ENCODE measurements at places on chromosomes 16 and 17.

GRCh38 chr16:48676836-48677235 is 66.9 kb upstream of the N4BP1 start:
- no peak for DNase-seq

DNA sequence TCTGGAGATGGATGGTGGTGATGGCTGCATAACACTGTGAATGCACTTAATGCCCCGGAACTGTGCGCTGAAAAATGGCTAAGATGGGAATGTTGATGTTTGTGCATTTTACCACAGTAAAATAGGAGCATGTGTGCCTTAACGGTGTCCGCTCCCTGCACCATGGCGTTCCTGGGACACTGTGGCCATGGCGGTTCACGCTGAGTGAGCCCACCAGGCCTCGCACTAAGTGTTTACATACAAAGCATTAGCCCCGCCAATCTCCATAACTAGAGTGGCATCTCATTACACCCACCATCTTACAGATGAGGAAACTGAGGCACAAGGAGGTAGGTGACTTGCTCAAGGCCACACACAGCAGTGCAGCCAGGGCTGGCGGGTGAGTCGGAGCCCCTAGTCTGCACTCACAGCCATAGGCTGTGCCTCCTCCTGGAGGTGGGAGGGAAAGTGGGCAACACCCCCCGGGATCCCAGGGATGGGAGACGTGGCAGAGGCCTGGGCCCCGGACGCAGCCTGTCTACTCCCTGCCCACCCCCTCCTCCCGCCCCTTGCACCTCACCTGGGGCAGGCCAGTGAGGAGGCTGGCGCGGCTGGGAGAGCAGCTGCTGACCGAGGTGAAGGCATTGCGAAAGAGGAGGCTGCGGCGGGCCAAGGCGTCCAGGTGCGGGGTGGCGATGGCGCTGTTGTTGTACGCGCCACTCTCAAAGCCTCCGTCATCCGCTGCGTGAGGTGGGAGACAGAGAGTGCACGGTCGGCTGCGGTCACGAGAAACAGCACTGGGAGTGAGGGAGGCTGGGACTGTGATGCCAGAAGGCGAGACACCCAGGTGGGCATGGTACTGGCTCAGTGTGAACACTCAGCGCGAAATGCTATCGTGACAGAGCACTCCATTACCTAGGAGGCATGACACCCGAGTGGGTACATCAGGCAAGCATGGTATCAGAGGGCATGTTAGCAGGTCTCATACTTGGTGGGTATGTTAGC is 3.4 kb downstream of the SGSH start:
- DNase-seq: no peak

- DNase-seq: no peak
These were observed 485 bp downstream of the DNAJA3 start for GRCh38 chr16:4426021-4426684.

- DNase-seq: no peak
These were observed 178.2 kb downstream of the CHD9 start for GRCh38 chr16:53232826-53233529.

GRCh38 chr16:75296606-75297005 is 45.2 kb upstream of the BCAR1 start:
- DNase-seq: no peak

GRCh38 chr16:89822188-89823086 is 5.8 kb upstream of the SPIRE2 start:
- DNase-seq: no peak

- DNase-seq: no peak
These were observed 4.8 kb downstream of the MT1A start for GRCh38 chr16:56643080-56643778.

- no peak for DNase-seq
These were observed 18.8 kb downstream of the TBX2 start for GRCh38 chr17:61418449-61418848.

DNA sequence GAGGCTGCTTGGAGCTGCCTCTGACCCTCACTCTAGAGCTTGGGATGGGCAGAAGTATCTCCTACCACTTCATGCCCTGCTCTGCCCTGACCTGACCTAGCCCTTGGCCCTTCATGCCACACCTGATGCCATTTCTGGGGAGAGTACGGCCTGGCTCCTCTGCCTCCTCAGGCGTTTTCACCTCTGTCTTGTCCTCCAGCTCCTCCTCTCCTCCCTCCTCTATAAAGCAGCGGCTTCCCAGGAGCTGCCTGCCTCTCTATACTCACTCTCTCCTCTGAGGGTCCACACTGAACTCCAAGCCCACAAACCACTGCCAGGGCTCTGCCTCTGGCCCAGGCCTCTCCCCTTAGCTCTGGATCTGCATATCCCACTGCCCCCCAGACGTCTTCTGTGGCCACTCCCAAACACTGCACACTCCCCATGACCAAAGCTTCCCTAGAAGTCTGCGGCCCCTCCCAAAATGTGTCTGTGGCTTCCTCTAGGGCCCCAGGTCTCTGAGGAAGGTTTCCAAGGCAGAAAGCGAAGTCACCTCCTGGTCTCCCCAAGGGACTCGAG is 52.6 kb downstream of the PITPNM3 start:
- DNase-seq: no peak

GRCh38 chr17:83092186-83092585 is 12.8 kb downstream of the METRNL start:
- DNase-seq: no peak

- DNase-seq: no peak
These were observed 164.6 kb downstream of the CPPED1 start for GRCh38 chr16:12639044-12639443.

DNA sequence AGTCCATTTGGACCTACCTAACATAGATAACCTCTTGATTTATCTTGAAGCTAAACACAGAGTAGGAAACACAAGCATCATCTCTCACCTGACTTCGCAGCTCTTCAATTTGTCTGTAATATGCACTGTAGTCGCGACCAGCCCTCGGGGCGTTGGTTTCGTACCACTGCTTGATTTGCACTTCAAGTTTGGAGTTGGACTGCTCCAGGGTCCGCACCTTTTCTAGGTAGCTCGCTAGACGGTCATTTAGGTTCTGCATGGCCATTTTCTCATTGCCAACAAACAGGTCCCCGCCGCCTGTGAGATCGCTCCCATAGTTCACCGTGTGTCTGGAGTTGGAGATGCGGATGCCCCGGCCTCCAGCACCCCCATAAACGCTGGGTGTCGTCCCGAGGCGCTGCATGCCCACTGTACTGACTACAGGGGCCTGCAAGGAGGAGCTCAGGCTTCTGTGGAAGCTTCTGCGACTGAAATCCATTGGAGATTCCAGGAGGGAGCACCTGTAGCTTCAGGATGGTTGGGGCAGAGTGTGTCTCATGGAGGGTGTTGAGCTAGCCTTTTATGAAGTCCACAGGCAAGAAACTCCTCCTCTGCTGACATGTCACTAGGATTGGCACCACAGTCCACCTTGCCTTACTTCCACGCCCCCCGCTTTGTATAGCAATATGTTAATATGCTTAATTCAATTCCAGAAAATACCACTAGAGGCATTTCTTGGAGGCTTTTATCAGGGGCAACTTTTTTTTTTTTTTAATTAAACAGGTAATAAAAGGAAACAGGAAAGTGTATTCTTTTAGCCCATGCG is at the start of gene KRT20:
Gene KRT20, minus strand, starts transcription at position 535 of the 805 bp plus-strand sequence. Its CDS starts 57 bp downstream, at position 478.
- DNase-seq: no peak

- no peak for DNase-seq
These were observed 156.2 kb upstream of the TNRC6C start for GRCh38 chr17:77802333-77802615.

DNA sequence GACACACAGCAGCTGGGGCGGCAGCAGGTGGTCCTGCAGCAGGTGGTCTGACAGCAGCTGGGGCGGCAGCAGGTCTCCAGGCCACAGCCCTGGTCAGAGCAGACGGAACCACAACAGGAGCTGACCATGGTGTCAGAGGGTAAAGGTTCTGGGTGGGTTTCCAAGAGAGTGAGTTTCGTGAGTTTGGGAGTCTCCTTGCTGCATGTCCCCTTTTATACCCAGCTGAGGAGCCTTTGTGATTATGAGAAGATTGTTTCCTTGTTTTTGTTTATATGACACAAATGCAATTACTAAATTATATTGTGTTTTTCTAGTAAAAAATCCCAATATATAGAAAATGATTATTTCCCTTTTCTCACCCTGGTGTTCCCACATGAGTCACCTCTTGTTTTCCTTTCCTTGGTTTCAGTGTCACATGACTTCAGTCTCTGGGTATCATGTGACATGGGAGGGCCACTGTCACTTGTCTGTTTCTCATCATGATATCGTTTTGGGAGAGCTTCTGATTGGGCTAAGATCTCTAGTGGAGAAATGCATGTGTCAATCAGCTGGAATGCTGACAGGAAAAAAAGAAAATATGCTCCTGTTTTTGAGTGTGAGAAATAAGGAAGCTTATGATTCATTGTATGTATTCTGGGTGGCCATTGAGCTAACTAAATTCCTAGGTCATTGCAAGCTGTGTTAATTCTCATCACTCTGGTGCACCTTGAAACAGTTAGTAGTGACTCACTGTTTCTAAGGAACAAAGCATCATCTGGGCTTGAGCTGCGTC is at the start of gene KRTAP4-6:
Gene KRTAP4-6, minus strand, starts transcription at position 185 of the 772 bp plus-strand sequence. Its CDS starts 57 bp downstream, at position 128.
- no peak for DNase-seq

- DNase-seq: no peak
These were observed 834 bp downstream of the FLYWCH1 start for GRCh38 chr16:2912330-2913199.

DNA sequence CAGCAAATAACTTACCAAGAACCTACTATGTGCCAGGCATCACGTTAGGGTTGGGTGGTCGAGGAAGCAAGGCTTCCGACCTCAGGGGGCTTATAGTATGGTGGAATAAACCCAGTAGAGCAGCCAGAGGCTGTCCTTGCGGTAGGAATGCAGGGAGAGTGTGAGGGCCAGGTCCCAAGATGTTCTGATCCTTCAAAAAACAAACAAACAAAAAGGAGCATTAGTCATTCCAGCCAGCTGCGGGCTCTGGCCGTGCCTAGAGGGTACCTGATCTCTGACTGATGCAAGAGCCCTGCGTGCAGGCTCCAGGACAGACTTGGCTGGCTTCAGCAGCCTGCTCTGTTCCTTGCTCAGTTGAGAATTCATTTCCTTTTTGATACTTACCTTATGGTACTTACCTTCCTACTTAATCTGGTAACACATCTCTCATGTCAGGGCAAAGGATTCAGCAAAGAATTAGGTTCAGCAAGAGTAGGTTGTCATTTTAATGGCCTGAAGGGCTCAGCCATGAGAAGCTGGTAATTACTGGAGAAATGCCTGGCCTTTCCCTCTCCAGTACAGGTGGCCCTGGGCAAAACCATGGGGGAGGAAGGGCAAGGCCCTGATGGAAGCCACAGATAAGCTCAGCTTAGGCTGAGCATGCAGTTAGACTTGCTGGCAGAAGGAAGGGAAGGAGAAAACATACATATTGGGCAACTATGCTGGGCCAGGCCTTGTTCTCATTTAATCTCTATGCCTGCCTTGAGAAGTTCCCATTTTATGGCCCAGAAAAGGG is 18.4 kb downstream of the CYB5D2 start:
- no peak for DNase-seq

GRCh38 chr16:48535831-48536613 is 74.0 kb downstream of the N4BP1 start:
- DNase-seq: no peak

DNA sequence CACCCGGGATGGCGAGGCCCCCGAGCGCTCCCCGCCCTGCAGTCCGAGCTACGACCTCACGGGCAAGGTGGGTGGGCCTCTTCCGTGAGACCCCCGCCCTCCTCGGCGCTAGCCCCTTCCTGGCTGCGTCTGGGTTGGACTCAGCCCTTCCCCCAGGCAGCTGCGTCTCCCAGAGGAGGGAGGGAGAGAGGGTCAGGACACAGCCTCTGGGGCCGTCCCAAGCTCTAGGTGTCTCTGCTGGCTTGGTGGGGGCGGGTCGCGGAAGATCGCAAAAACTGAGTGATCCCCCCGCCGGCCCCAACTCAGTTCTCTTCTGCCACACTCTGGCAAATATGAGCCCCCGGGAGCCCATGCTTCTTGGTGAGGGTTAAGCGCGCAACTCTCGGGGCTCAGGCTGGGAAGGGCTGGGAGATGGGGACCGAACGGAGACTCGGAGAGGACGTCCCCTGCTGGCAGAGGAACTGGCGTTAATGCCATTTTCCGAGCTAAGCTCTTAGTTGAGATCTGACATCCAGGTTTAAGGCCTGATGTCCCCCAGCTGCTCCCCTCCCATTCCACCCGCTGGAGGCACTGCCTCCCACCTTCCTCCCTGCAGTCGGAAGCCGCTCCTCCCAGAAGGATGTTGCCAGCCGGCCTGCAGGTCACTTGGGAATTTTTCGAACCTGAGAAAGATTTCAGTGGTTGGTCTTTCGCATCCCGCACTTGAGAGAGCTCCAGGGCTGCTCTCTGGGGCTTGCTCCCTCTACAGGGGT is 419 bp downstream of the RAB37 start:
- DNase-seq: no peak

GRCh38 chr17:17950806-17951205 is 21.4 kb downstream of the TOM1L2 start:
- no peak for DNase-seq

DNA sequence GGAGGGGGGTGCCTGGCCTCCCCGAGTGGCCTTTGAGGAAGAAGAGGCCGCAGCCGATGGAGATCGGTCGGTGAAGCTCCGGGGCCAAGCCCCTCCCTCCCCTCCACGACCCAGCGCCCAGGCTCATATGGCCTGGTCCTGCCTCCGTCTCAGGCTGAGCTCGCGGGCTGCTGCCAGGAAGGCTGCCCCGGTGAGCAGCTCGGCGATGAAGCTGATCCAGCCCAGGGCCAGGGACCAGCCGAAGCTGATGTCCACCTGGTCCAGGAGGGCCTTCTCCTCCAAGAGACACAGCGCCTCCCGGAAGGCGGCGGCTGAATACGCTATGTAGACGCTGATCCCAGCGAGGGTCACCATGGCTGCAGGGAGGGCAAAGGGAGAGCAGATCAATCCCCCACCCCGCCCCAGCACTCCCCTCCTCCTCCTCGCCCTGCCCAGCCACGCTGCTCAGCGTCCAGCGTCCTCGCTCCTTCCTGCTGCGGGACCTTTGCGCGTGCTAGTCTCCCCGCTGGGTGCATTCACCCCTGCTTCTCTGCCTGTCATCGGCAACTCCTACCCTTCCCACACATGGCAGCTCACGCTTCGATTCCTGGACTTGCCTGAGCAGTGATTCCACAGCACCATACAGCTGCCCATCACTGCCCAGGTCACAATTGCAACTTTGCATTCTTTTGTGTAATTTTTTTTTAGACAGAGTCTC is 20.5 kb downstream of the TMEM114 start:
- DNase-seq: no peak

DNA sequence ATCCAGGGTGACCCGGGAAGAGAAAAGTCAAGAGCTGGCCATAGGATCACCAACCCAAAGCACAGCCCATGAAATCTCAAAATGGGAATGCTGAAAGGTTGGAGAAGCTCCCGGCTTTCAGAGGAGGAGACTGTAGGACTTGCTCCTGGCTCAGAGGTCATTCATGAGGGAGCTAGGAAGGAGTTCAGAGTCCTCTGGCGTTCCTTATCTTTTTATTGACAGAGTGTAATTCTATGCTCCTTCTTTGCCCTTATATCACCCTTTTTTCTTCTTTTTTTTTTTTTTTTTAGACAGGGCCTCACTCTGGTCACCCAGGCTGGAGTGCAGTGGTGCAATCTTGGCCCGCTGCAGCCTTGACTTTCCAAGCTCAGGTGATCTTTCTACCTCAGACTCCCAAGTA is 27.3 kb upstream of the CNOT1 start:
- no peak for DNase-seq

DNA sequence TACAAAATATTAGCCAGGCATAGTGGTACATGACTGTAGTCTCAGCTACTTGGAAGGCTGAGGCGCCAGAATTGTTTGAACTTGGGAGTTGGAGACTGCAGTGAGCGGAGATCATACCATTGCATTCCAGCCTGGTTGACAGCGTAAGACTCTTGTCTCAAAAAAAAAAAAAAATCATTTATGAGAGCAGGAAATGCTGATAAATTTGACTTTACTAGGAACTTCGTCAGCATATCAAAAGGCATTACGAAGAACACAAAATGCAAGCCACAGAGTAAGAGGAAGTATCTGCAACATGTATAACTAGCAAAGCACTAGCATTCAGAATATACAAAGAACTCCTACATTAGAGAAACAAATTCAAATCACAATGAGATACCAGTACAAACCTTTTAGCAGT is 279.3 kb downstream of the ZFHX3 start:
- DNase-seq: no peak
